ENCODE measurements at places on chromosomes 3 and 15.

- DNase-seq = no peak
These were observed 10.6 kb upstream of the SLC25A36 start for GRCh38 chr3:140931016-140931454.

- DNase-seq = no peak
These were observed 5.7 kb downstream of the MYZAP start for GRCh38 chr15:57597431-57597830.

GRCh38 chr15:47516972-47517371, 200.3 kb upstream of the SEMA6D start:
- DNase-seq = no peak

DNA sequence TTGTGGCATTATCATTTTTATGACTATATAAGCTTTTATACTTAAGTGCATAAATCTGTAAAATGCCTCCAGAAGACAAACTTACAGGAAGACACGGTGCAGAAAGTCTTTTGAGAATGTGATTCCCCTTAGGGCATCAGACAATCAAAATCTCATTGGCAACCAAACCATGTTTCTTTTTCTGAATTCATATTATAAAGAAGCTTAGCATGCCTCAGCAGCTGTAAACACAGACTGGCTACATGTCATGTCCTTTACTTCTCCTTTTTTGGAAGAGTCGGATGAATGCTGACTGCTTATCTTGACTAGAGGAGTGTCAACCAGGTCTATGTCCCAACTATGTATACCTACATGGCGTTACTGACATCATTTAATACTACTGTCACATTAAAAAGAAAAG, 150.1 kb downstream of the PLD1 start:
- no peak for DNase-seq

DNA sequence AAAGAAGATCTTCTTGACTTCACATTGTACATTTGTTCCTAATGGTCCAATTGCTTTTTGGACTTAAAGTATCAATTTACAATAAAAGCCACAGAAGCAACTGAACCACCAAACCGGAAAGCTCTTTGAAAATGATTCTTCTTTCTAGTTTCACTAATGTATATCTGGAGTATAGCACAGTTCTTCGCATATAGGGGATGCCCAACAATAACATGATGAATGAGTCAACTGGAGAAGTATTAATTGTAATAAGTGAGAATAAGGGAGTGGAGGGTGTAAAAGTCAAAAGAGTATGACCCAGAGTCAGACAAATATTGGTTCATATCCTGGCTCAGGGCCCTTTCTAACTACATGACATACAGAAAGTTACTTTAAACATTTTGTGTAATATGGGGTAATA, 425.2 kb downstream of the ZBTB20 start:
- no peak for DNase-seq
